ENCODE measurements at places on chromosomes 13 and 19. TPM values are rescaled to one million over a fixed set of nuclear protein-coding genes. Genes with fewer than 3 reads are reported as not detected.

Gene KCNC3
- total RNA-seq = 1.7 TPM

DNA sequence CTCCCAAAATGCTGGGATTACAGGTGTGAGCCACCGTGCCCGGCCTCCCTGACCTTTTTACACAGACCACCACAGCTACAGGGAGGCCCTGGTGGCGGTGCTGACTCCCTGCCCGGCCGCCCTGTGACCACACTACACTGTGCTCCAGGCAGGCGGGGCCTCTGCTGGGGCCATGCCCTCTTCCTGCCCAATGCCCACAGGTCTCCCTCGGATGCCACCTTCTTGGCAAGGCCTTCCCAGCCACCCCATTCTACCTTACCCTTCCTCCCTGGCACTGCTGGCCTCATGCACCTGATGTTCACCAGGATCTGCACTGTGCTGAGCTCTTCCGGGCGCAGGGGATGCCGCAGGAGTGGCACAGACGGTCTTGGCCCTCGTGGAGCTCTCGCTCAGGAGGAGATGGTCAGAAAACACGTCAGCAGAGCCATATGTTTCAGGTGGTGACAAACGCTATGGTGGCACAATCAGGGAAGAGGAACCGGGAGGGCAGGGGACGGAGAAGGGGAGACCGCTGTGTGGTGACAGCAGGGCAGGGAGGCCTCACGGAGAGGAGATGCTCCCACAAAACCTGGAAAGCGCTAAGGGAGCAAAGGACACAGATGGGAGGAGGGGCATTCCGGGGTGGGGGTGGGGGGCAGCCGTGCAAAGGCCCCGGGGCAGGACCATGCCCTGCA is 4.1 kb downstream of the PIP5K1C start:
- no peak overlapping the region for H3K27ac ChIP-seq
- H3K36me3 ChIP-seq = no peaks in the 10 kb centered on the region
- H3K4me3 ChIP-seq = no peak overlapping the region
- DNase-seq = peak; percentile 24

DNA sequence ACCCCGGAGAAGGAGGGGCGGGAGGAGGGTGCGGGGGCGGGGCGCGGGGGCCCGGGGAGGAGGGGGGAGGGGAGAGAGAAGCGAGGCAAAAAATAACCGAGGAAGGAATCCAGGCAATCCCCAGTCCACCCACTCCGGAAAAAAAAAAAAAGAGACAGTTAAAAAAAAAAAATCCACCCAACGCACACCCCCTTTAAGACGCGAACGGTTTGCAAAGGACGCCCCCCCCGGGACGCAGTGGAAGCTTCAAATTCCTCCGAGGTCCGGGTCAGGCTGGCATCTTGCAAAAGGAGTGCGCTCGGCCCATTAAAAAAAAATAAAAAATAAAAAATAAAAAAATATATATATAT is at the start of gene CACNA1A:
Gene CACNA1A (minus strand): TSS at position 9 of the 350 bp plus-strand sequence. CDS start 255 bp downstream, outside the sequence.
- DNase-seq = no peak
- H3K27ac ChIP-seq = no peak within 1 kb of the TSS
- no peaks in the 10 kb centered on the region for H3K36me3 ChIP-seq
- H3K4me1 ChIP-seq = peaks cover 5% of the 10 kb centered on the region
- peak within 1 kb of the TSS; percentile 24 for H3K4me3 ChIP-seq

- H3K4me3 ChIP-seq = no peak overlapping the region
- H3K36me3 ChIP-seq = no peaks in the 10 kb centered on the region
- no peak overlapping the region for H3K27ac ChIP-seq
- no peaks in the 10 kb centered on the region for H3K4me1 ChIP-seq
Measured at GRCh38 chr13:111622051-111622531, 301.6 kb downstream of the TEX29 start.

DNA sequence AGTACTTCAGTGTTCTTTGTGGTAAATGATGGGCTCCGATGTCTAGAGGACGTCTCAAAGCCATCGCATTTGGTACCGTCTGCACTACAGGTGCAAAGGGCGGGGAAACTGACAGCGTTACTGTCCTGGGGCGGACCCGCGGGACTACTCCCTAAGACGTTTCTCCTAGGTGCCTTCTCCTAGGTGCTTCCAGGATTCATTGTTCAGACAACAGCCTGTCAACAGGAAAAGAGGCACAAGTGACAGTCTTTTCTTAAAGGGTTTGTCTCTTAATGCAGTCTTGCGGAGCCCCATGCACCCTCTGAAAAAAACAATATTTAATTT is 1.4 kb downstream of the SERTM1 start:
- H3K4me3 ChIP-seq = no peak overlapping the region
- no peaks in the 10 kb centered on the region for H3K27me3 ChIP-seq
- H3K27ac ChIP-seq = no peak overlapping the region
- H3K4me1 ChIP-seq = no peaks in the 10 kb centered on the region
- no peaks in the 10 kb centered on the region for H3K36me3 ChIP-seq
- no peak for DNase-seq

- peaks cover 11% of the 10 kb centered on the region for H3K36me3 ChIP-seq
- peak overlapping the region; percentile 88 for H3K4me3 ChIP-seq
- peaks cover 37% of the 10 kb centered on the region for H3K4me1 ChIP-seq
- DNase-seq = peak; percentile 90
- H3K27ac ChIP-seq = peak overlapping the region; percentile 95
- no peaks in the 10 kb centered on the region for H3K27me3 ChIP-seq
Measured at GRCh38 chr13:76991432-76991795, 467 bp upstream of the CLN5 start.

Gene ANO8
- 17.7 TPM for total RNA-seq

Gene PNMA8C
- total RNA-seq = not detected

- DNase-seq = no peak
- no peak overlapping the region for H3K27ac ChIP-seq
- no peaks in the 10 kb centered on the region for H3K4me1 ChIP-seq
- H3K27me3 ChIP-seq = no peaks in the 10 kb centered on the region
- no peaks in the 10 kb centered on the region for H3K36me3 ChIP-seq
Measured at GRCh38 chr13:95275322-95276036, 25.8 kb downstream of the ABCC4 start.

Gene PODNL1
- not detected for total RNA-seq

- H3K4me3 ChIP-seq = peak overlapping the region; percentile 62
- no peaks in the 10 kb centered on the region for H3K27me3 ChIP-seq
- H3K36me3 ChIP-seq = no peaks in the 10 kb centered on the region
- peaks cover 18% of the 10 kb centered on the region for H3K4me1 ChIP-seq
- peak overlapping the region; percentile 57 for H3K27ac ChIP-seq
Measured at GRCh38 chr13:112969692-112970338, 801 bp downstream of the MCF2L start.

- no peak overlapping the region for H3K4me3 ChIP-seq
- no peaks in the 10 kb centered on the region for H3K4me1 ChIP-seq
- no peak overlapping the region for H3K27ac ChIP-seq
- no peaks in the 10 kb centered on the region for H3K36me3 ChIP-seq
- DNase-seq = no peak
Measured at GRCh38 chr13:78160793-78161192, 242.2 kb upstream of the EDNRB start.

DNA sequence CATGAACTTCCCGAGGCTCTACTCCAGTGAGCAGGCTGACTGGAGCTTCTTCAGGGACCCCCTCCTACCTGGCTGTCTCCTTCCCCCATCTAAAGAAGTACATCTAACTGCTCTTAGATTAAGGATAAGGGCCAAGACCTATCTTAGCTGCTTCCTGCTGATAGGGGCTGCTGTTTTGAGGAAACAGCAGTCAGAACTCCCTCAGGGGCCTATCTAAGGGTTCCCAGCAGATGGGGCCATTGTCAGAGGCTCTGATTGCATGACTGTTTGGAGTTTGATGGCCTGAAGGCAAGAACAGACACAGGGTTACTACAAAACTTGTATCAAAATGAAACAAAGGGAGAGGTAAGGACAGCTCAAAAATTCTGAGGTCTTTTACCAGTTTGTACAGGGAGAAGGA is 2636.9 kb upstream of the PCDH20 start:
- no peaks in the 10 kb centered on the region for H3K4me1 ChIP-seq
- H3K4me3 ChIP-seq = no peak overlapping the region
- H3K27ac ChIP-seq = no peak overlapping the region
- H3K36me3 ChIP-seq = no peaks in the 10 kb centered on the region
- H3K27me3 ChIP-seq = no peaks in the 10 kb centered on the region

Gene SERP2
- not detected for total RNA-seq

GRCh38 chr13:50509771-50510441 is 333.6 kb downstream of the DLEU7 start:
- H3K4me1 ChIP-seq = peaks cover 20% of the 10 kb centered on the region
- no peak for DNase-seq
- no peaks in the 10 kb centered on the region for H3K36me3 ChIP-seq
- H3K27me3 ChIP-seq = no peaks in the 10 kb centered on the region

DNA sequence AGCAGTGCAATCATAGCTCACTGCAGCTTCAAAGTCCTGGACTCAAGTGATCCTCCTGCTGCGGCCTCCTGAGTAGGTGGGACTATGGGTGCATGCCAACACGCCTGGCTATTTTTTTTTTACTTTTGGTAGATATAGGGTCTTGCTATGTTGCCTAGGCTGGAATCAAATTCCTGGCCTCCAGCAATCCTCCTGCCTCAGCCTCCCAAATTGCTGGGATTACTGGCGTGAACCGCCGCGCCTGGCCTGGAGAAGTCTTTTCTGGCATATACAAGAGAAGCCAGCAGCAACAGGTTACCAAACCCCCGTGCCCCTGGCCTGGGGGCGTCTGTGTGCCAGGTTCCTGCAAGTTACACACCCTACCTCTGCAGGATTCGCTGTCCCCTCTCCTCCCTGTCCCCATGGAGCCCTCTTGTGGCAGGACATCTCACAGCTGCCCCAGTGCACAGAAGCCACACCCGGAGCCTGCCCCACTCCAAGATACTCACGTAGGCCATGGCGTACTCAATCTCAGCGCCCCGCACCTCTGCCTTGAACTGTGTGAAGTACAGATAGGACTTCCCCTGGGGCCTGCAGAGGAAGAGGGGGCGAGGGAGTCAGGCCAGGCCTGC is 9.9 kb downstream of the MYDGF start:
- no peak for DNase-seq
- H3K36me3 ChIP-seq = peaks cover 39% of the 10 kb centered on the region
- no peak overlapping the region for H3K27ac ChIP-seq
- H3K27me3 ChIP-seq = no peaks in the 10 kb centered on the region
- H3K4me3 ChIP-seq = no peak overlapping the region

DNA sequence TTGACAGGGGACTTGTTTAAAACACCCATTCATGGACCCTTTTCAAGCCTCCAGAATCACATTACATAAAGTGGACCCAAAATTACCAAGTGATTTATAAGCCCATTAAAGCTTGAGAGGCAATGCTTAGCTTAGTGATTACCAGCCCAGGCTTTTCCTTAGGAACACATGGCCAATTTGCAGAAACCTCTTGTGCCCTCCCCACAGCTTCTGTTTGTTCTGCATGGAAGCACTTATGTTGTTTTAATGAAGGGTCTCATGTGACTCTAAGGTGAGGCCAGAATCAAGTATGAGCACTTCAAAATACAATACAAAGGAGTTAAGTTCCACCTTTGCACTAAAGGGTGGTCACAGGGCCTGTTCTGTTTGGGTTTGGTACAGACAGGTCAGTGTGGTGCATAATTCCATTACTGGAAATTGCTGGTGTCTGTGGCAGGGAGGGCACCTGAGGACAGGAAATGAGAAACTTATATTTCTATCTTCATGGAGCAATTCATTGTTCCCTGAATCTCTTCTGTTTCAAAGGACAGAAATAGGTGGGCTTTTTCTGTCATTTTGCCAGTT is 15.3 kb downstream of the ZNF486 start:
- no peak overlapping the region for H3K4me3 ChIP-seq
- no peaks in the 10 kb centered on the region for H3K36me3 ChIP-seq
- DNase-seq = no peak
- no peak overlapping the region for H3K27ac ChIP-seq
- H3K4me1 ChIP-seq = no peaks in the 10 kb centered on the region

Gene TMEM86B
- 19.7 TPM for total RNA-seq

DNA sequence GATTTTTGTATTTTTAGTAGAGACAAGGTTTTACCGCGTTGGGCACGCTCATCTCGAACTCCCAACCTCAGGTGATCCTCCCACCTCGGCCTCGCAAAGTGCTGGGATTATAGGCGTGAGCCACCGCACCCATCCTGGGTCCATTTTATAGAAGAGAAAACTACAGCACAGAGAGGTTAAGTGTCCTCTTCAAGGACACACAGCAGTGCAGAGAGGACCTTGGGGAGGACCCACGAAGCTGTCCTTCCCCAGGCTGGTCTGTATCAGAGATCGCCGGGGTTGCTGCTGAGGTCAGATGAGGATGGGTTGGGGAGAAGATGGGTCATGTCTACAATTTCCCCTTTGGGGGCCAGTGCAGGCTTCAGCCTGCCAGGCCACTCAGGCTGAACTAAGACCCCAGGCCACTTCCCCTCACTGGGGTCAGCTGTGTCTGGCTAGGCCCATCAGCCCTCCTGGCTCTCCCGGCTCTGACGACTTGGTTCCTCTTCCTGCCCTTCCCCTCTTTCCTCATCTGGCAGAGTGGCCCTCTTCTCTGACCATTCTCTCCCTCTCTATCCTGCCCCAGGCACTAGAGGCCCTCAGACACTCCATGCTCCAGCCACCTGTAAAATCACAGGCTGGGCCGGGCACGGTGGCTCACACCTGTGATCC is 9.6 kb downstream of the MYO1F start:
- no peak for DNase-seq
- H3K36me3 ChIP-seq = no peaks in the 10 kb centered on the region
- H3K27me3 ChIP-seq = no peaks in the 10 kb centered on the region
- H3K4me1 ChIP-seq = peaks cover 80% of the 10 kb centered on the region
- H3K27ac ChIP-seq = peak overlapping the region; percentile 22

- H3K27ac ChIP-seq = no peak overlapping the region
- H3K36me3 ChIP-seq = no peaks in the 10 kb centered on the region
- peaks cover 6% of the 10 kb centered on the region for H3K4me1 ChIP-seq
- DNase-seq = no peak
- H3K27me3 ChIP-seq = no peaks in the 10 kb centered on the region
Measured at GRCh38 chr19:3788996-3789778, 3.0 kb upstream of the MATK start.

GRCh38 chr19:57106722-57107235 is 13.0 kb upstream of the USP29 start:
- DNase-seq = no peak
- no peaks in the 10 kb centered on the region for H3K27me3 ChIP-seq
- no peaks in the 10 kb centered on the region for H3K36me3 ChIP-seq
- H3K27ac ChIP-seq = no peak overlapping the region
- H3K4me3 ChIP-seq = no peak overlapping the region

GRCh38 chr13:52353193-52353592 is 52.8 kb downstream of the THSD1 start:
- H3K4me1 ChIP-seq = no peaks in the 10 kb centered on the region
- H3K27me3 ChIP-seq = no peaks in the 10 kb centered on the region
- no peaks in the 10 kb centered on the region for H3K36me3 ChIP-seq

- H3K4me1 ChIP-seq = no peaks in the 10 kb centered on the region
- DNase-seq = no peak
- no peak overlapping the region for H3K4me3 ChIP-seq
- H3K27ac ChIP-seq = no peak overlapping the region
- H3K27me3 ChIP-seq = no peaks in the 10 kb centered on the region
- H3K36me3 ChIP-seq = no peaks in the 10 kb centered on the region
Measured at GRCh38 chr13:94825507-94825906, 113.2 kb upstream of the SOX21 start.

Gene PNMA8B
- total RNA-seq = 1.2 TPM

DNA sequence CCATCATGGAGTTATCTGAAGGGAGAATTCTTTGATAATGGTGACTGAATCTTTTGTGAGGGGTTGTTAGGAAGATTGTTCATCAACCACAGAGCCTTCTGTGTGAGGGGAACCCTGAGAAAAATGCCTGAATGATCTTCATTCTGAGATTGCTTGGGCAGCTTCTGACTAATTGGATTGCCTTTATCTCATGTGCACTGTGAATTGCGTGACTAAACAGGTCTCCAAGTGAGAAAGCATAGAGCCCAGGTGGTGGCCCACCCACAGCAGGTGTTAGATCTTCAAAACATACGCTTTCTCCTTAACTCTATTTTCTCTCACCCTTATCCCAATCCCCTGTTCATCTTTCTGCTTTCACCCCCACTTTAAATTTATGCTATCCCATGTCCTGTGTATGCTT is 58.3 kb downstream of the DOCK9 start:
- no peak overlapping the region for H3K4me3 ChIP-seq
- H3K27me3 ChIP-seq = no peaks in the 10 kb centered on the region
- H3K36me3 ChIP-seq = peaks cover 16% of the 10 kb centered on the region

Measured in CD4-positive, alpha-beta memory T cell (primary cell).